Endothelial cell (in vitro differentiated cells): ENCODE measurements at places on chromosomes 1 and 21.
A peak's percentile ranks its signal among the peaks of the same experiment; 100 is the strongest.

DNA sequence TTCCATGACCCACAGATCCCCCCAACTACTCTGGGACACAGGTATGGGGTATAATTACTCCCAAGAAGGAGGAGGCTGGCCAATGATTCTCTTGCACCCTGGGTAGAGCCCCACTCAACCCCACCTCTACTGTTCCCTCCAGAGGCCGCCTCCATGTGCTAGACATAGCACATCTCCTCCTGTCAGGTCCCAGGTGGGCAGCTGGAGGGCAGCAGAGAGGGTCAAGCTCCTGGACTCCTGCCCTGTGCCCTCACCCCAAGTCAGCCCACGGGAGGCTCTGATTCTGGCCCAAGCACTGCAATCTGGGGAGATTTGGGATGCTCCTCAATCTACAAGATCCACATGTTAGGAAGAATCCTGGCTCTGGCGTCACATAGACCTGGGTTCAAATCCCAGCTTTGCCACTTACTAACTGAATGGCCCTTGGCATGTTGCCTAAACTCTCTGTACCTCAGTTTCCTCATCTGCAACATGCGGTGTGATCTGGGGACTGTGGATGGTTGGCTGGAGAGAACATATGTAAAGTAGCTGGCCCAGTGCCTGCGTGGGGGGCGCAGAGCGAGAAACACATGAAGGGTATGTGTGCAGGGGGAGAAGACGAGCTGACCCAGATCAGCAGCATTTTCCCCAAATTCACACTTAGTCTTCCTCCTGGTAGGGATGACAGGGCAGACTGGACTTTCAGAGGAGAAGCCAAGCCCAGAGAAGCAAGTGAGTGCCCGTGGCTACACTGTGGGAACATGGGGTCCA is 23.2 kb downstream of the TNNT2 start:
- no peak for DNase-seq

DNA sequence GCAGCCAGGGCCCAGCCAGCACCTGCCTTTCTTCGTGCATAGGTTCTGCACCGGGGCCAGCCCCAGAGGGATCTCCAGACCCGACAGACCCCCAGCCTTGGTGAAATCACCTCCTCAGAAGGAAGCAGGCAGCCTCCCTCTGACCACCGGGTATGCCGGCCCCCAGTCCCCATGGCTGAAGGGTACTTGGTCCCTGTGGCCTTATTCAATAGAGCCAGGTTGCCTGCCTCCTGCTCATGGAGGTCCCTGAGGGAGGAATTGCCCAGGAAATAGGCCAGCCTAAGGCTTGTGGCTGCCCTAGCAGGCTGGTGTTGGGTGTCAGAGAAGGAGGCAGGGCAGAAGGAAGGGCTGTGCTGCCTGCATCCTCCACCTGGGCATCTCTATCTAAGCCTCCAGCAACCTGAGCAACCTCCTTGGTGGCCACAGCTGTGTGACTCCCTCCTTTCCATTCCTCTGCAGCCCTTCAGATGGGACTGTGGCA is 338.2 kb upstream of the VAMP3 start:
- DNase-seq = no peak

GRCh38 chr1:158793604-158794003 is 12.6 kb upstream of the OR6N2 start:
- DNase-seq = peak; percentile 24

- DNase-seq = no peak
Measured at GRCh38 chr1:211332036-211332616, 5.5 kb downstream of the TRAF5 start.

- DNase-seq = no peak
Measured at GRCh38 chr1:72011721-72012120, 270.6 kb downstream of the NEGR1 start.

- DNase-seq = no peak
Measured at GRCh38 chr1:236495467-236496112, 28.2 kb upstream of the LGALS8 start.

DNA sequence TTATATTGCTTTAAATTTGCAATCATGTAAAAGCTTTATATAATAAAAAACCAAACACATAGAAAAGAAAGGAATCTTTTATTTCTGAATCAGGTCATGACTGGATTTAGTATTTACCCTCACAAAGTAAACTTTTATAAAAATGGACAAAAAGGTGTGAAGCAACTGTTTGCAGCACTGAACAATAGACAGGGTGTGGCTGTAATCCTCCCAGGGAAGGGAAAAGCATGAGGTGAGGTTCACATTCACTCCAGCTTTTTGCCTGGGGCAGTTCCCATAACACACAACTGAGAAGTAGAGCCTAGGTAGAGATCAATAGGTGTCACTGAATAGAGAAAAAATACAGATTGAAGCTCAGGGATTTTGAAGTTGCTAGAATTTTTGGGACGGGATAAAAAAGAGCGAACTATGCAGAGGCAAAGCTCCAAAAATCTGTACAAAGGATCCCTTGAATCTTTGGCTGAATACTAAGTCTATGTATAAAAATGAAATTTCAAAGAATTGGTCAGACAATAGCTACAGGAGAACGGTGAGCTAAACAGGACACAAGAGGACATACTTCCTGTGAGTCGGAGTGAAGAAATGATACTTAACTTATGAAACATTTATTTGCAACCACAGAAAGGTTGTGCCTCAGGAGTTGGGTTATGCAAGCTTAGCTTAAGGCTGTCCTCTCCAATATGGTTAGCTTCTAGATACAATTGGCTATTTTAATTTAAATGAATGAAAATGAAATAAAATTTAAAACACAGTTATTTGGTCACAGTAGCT is 162.0 kb upstream of the ZP4 start:
- no peak for DNase-seq

DNA sequence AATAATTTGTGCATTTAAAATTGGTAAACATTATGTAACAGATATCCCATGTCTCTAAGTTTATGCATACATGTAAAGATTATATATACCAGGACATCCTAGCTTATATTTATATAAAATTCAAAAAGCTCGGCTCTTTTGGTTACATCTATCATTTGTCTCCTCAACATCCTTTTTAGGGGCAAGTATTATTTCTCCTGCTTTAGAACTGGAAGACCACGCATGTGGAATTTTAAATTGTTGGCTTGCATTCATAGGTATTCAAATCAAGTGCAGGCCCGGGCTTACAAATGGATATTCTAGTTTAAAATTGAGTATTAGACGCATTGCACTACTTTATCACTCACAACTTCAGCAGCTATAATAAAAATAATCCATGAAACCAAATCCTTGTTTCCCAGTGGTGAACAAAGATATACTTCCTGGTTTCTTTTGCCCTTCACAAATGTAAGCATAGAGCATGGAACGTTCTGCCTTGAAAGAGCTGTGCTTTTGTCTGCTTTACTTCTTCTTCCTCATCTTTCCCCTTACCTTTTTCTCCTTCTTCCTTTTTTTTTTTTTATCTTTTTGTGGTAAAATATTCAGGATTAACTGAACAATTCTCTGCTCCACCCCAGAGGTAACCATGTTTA is 57.1 kb downstream of the DDAH1 start:
- no peak for DNase-seq
